ENCODE measurements at places on chromosomes 2 and 18.

DNA sequence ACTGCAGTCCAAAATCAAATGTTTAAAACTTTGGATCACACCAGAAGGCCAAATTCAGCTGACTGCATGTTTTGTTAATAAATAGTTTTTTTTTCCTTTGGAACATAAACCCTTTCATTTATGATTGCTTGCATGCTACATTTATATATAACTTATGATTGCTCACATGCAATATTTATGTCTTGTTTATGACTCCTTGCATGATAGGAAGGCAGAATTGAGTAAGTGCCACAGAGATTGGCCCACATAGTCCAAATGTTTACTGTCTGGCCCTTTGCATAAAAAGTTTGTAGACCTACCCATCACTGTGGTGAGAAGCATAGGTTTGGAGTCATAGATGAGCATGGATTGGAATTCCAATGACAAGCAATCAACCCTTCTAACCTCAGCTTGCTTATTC, 30.8 kb downstream of the WDFY1 start:
- no peak for DNase-seq

DNA sequence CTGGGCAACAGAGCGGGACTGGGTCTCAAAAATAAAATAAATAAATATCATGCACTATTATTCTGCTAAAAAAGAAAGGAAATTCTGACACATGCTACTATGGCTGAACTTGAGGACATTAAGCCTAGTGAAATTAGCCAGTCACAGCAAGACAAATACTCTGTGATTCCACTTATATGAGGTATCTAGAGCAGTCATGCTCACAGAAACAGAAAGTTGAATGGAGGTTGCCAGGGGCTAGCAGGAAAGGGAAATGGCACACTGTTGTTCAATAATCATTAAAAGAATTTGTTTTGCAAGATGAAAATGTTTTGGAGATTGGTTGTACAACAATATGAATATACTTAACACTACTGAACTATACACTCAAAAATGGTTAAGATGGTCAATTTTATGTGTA, 60.8 kb downstream of the NCKAP1 start:
- no peak for DNase-seq

GRCh38 chr18:5626130-5626880, 82.5 kb upstream of the EPB41L3 start:
- DNase-seq, result no peak

- DNase-seq, result no peak
These were observed 100.6 kb downstream of the MYO1B start for GRCh38 chr2:191345788-191346187.

DNA sequence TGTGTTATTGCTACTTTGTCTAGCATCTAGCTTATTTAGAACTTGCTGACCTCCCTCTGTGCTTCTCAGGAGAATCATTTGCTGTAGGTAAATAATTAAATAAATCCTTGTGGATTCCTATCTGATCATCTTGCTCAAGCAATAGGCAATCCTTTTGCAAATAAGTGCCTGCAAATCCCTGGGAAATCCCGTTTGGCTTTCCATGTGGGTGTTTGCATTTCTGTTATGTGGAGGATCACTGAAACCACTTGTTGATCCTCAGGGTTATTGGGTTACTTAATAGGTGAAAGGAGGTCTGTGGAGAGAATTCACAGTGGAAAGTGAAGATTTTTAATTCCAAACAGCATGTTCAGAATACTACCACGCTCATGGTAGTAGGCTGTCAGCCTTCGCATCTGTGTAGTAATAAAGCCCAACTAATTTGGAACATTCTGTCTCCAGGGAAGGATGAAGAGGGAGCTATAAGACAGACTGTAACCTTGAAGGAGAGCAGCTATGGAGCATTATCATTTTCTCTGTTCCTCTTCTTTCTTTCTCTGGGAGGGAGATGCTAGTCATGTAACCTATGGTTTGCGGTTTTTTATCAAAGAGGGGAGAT, 72.5 kb downstream of the GULP1 start:
- no peak for DNase-seq
